ENCODE measurements at places on chromosomes 2 and 18. TPM values are rescaled to one million over a fixed set of nuclear protein-coding genes. Genes with fewer than 3 reads are reported as not detected.

Gene KYNU
- not detected for total RNA-seq

Gene NEU2
- not detected for total RNA-seq

Gene PLA2R1
- 15.4 TPM for total RNA-seq

Gene CCDC74A
- total RNA-seq = 16.9 TPM

Gene ASAP2
- total RNA-seq = 20.3 TPM

Gene PLEKHH2
- total RNA-seq = 3.8 TPM

Gene EXOC6B
- total RNA-seq = 12.2 TPM

Gene ABCG5
- not detected for total RNA-seq

Gene GBX2
- not detected for total RNA-seq

Gene ADCY3
- 51.9 TPM for total RNA-seq

Gene VAMP8
- not detected for total RNA-seq

Gene ZBTB7C
- 0.85 TPM for total RNA-seq

Gene CD28
- total RNA-seq = not detected

Gene MRO
- 0.82 TPM for total RNA-seq

Gene LYPD6
- 2.7 TPM for total RNA-seq

Gene TDRD15
- not detected for total RNA-seq

Gene EPB41L3
- 49.5 TPM for total RNA-seq

Gene AQP12B
- not detected for total RNA-seq

Gene SLC38A11
- not detected for total RNA-seq

Gene HNMT
- 17.0 TPM for total RNA-seq

Gene C2orf66
- not detected for total RNA-seq

Gene DSG2
- 1.4 TPM for total RNA-seq

Gene FAM110C
- 0.82 TPM for total RNA-seq

Gene ARHGAP25
- total RNA-seq = 1.8 TPM

Gene ANKRD12
- total RNA-seq = 10.9 TPM

Gene IL36B
- not detected for total RNA-seq

Gene C2orf76
- 9.8 TPM for total RNA-seq

Gene CTAGE1
- under 0.01 TPM for total RNA-seq

Gene CFAP65
- total RNA-seq = not detected

Gene KRTCAP3
- 5.2 TPM for total RNA-seq

Gene UCN
- total RNA-seq = 0.35 TPM

Gene CLEC4F
- total RNA-seq = not detected

Gene SKOR2
- total RNA-seq = not detected

Gene ATP6V1B1
- 0.51 TPM for total RNA-seq

Gene MAP3K19
- not detected for total RNA-seq

Gene COMMD1
- 44.4 TPM for total RNA-seq

Gene CFAP210
- not detected for total RNA-seq

Gene SCN3A
- not detected for total RNA-seq

Gene LRP2
- total RNA-seq = under 0.01 TPM

Gene GRB14
- 2.3 TPM for total RNA-seq

Gene CHST9
- not detected for total RNA-seq

Gene GPR75
- 0.77 TPM for total RNA-seq

Gene AKAIN1
- not detected for total RNA-seq

Gene SKA1
- 1.9 TPM for total RNA-seq

Gene ZNF385B
- not detected for total RNA-seq

Gene LYPD1
- total RNA-seq = 0.12 TPM

Gene PLCL1
- 5.8 TPM for total RNA-seq

Data from pericardium fibroblast (primary cell).